ENCODE measurements at places on chromosomes 6 and 20. TPM values are rescaled to one million over a fixed set of nuclear protein-coding genes. Genes with fewer than 3 reads are reported as not detected.

LBP gene
- not detected for polyA plus RNA-seq

PAX1 gene
- polyA plus RNA-seq = not detected

DNA sequence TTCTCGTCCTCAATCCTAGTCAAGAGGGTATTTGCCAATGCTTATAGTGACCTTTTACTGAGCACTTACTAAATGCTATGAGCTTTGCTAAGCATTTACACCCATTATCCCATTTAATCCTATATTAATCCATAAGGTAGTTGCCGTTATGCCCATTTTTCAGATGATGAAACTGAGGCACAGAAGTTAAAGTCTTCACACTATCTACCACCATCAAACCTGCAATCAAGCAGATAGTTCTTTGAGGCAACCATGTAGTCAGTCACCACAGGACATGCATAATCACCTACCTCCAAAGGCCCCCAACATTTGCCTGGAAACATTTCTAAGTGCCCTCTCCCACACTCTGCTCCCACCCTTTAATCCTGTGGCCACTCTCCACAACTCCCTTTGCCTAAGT is 149.6 kb downstream of the LY86 start:
- no peak overlapping the region for H3K4me3 ChIP-seq
- H3K27me3 ChIP-seq = peaks cover 49% of the 10 kb centered on the region
- no peaks in the 10 kb centered on the region for H3K36me3 ChIP-seq
- no peak for DNase-seq
- no peak overlapping the region for H3K27ac ChIP-seq
- peaks cover 3% of the 10 kb centered on the region for H3K4me1 ChIP-seq

- peaks cover 7% of the 10 kb centered on the region for H3K4me1 ChIP-seq
- H3K27ac ChIP-seq = no peak overlapping the region
- H3K4me3 ChIP-seq = no peak overlapping the region
These were observed 288.7 kb upstream of the PRDM1 start for GRCh38 chr6:105797286-105797979.

DNA sequence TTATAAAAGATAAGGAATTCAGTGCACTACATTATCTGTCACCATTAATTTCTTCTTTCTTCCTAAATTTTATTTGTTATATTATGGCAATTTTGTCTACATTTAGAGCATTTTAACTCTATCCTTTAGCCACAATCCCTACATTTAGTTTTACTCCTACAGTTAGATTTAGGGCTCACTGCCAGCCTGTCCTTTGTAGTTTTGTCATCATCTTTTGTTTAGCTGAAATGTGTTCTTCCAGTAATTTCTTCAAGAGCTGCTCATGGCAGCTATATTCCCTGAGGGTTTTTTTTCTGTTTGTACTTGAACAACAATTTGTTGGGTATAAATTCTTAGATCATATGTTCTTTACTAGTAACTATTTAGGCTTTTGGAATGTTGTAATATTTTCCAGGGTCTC is 72.7 kb upstream of the B3GAT2 start:
- H3K4me3 ChIP-seq = no peak overlapping the region
- H3K4me1 ChIP-seq = no peaks in the 10 kb centered on the region

GRCh38 chr6:154039231-154039842 is at the start of gene OPRM1:
OPRM1 (plus strand) TSS chr6:154039240; CDS start chr6:154039545, 305 bp downstream.
- no peaks in the 10 kb centered on the region for H3K4me1 ChIP-seq
- H3K36me3 ChIP-seq = no peaks in the 10 kb centered on the region
- H3K4me3 ChIP-seq = no peak within 1 kb of the TSS
- H3K27ac ChIP-seq = no peak within 1 kb of the TSS
- DNase-seq = no peak

DNA sequence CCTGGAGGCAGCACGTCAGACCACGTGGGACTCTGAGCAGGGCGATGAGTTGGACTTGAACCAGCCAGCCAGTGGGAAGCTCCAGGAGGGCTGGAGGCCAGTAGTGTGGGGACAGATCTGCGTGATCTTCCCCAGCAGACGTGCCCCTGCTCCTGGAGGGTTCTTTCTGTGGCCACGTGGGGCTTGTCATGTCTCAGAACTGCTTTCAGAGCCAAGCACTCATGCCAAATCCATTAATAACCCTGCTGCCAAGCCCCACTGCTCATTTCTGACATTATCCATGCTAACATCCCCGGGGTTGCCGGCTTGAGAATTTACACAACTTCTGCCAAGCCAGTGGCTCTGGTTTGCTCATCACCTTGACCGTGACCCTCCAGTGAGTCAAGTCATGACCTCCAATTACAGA is 38.3 kb downstream of the SIRPA start:
- H3K4me3 ChIP-seq = no peak overlapping the region
- DNase-seq = no peak
- H3K36me3 ChIP-seq = peaks cover 4% of the 10 kb centered on the region
- peaks cover 12% of the 10 kb centered on the region for H3K4me1 ChIP-seq
- peaks cover 16% of the 10 kb centered on the region for H3K27me3 ChIP-seq
